Heart left ventricle (tissue), 16 donors: ENCODE measurements at places on chromosomes 6 and 20. TPM values are rescaled to one million over a fixed set of nuclear protein-coding genes. Genes with fewer than 3 reads are reported as not detected.
A peak's percentile ranks its signal among the peaks of the same experiment; 100 is the strongest.

Gene FERMT1
- total RNA-seq, result 2.2 TPM

DNA sequence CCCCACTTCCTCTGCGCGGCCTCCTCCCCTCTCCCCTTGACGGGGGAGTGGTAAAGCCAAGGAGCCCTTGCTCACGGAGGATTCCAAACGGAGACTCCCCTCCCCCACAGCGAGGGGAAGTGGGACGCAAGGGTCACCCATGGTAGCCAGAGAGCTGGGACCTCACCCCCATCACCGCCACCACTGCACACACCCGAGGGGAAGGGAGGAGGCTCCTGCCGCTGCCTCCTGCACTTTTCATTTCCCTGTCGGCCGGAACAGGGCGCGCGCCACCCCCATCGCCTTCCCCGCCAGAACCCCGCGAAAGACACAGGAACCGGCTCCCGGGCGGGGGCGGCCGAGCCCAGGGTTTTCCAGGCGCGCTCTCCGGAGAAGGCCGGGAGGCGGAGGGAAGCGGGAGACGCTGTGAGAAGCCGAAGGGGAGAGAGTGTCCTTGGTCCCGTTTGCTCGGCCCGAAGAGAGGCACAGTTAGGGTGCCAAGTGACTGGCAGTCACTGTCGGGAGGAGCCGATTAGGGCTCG is 789 bp downstream of the CCND3 start:
- peaks cover 55% of the 10 kb centered on the region for H3K4me1 ChIP-seq
- H3K36me3 ChIP-seq, result peaks cover 29% of the 10 kb centered on the region
- H3K4me3 ChIP-seq, result peak overlapping the region; percentile 79
- no peaks in the 10 kb centered on the region for H3K27me3 ChIP-seq

DNA sequence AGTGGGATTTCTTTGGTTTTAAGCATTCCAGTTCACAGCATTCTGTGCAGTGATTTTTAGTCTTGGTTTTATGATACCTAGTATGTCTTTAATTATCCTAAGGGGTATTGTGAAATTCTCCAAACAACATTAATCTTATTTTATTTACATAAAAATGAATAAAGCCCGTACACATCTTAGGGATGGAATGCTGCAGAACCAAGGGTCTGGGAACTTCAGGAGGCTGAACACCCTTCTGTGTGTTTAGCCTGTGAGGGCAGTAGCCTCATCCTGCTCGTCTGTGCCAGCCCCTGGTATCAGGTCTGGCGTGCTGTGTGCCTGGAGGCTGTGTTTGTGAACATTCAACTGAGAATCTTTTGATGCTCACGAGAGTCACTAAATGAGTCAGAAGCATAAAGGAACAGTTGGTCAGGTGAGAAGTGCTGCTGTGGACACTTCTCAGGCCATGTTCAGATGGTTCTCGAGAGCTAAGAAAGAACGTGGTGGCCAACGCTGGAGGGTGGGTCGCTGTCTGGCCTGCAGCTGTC is 25.2 kb upstream of the C20orf204 start:
- H3K4me3 ChIP-seq, result no peak overlapping the region
- no peaks in the 10 kb centered on the region for H3K4me1 ChIP-seq
- no peaks in the 10 kb centered on the region for H3K27me3 ChIP-seq

Gene BPIFB4
- not detected for total RNA-seq

- no peaks in the 10 kb centered on the region for H3K36me3 ChIP-seq
- peaks cover 4% of the 10 kb centered on the region for H3K27me3 ChIP-seq
- no peak overlapping the region for H3K27ac ChIP-seq
- H3K4me3 ChIP-seq, result no peak overlapping the region
- DNase-seq, result no peak
Observed at GRCh38 chr20:58755766-58756449, 63.3 kb downstream of the NPEPL1 start.

Gene SLC22A2
- total RNA-seq, result not detected

Gene IL17A
- total RNA-seq, result not detected

Gene SRMS
- not detected for total RNA-seq

- H3K27me3 ChIP-seq, result no peaks in the 10 kb centered on the region
- H3K36me3 ChIP-seq, result no peaks in the 10 kb centered on the region
- no peaks in the 10 kb centered on the region for H3K4me1 ChIP-seq
- H3K27ac ChIP-seq, result no peak overlapping the region
- H3K4me3 ChIP-seq, result no peak overlapping the region
Observed at GRCh38 chr6:115191989-115192388, 849.2 kb upstream of the HS3ST5 start.

Gene HCRTR2
- total RNA-seq, result not detected

Gene TAGAP
- total RNA-seq, result 0.73 TPM

DNA sequence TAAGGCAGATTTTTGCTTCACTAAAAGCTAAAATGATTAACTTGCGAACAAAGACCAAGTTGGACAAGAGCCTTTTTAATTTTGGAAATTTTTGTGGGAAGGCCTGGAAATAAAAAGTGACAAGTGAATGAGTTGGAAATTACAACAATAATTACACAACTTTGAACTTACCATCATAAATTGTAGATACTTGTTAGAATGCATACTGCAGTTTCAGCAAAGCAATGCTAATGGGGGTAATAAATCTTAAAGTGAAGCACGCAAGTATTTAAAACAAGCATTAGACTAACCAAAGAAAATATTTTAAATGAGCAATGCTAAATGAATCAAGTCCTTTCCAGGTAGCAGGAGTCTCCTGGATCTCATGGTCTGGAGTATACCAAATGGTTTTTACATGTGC is 83.2 kb upstream of the EYA4 start:
- no peak overlapping the region for H3K27ac ChIP-seq
- H3K4me3 ChIP-seq, result no peak overlapping the region
- no peaks in the 10 kb centered on the region for H3K36me3 ChIP-seq
- no peak for DNase-seq
- no peaks in the 10 kb centered on the region for H3K27me3 ChIP-seq

DNA sequence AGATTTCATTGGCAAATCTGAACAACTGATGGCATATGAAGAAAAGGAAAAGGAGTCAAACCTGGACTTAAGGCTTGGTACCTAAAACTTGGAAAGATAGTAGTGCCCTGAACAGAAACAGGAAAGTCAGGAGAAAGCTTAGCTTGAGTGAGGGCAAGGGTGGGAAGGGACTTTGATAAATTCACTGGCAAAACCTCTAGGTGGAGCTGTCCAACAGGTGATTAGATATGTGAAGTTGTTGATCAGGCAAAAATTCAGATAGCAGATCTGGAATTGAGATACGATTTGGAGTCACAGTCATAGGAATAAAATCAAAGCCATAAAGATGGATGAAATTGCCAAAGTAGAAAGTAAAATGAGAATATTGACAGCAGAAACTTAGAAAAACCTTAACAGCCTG is 16.1 kb upstream of the ZNF292 start:
- no peaks in the 10 kb centered on the region for H3K4me1 ChIP-seq
- no peak overlapping the region for H3K4me3 ChIP-seq
- DNase-seq, result no peak
- H3K27ac ChIP-seq, result no peak overlapping the region

- DNase-seq, result no peak
- no peak overlapping the region for H3K4me3 ChIP-seq
- H3K27me3 ChIP-seq, result no peaks in the 10 kb centered on the region
- H3K36me3 ChIP-seq, result no peaks in the 10 kb centered on the region
Observed at GRCh38 chr6:1110164-1110563, 201.7 kb upstream of the FOXQ1 start.

DNA sequence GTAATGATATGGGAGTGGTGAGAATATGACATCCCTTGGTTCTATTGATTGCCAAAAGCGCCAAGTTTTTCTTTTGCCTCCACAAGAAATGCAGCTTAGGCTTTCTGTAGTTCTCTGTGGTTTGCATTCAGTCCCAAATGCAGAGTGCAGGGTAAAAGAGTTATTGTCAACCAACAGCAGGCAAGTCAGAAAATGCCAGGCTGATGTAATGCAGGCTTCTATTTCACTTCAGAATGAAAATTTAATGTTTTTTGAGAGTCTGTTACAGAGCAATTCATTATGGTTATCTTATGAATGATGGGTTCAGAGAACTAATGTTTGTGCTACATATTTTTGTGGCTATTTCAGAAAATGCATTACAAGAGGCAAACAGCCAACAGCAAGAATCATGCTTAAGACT is 293.5 kb downstream of the CENPW start:
- H3K4me3 ChIP-seq, result no peak overlapping the region
- no peak for DNase-seq
- H3K36me3 ChIP-seq, result no peaks in the 10 kb centered on the region
- no peak overlapping the region for H3K27ac ChIP-seq
- no peaks in the 10 kb centered on the region for H3K27me3 ChIP-seq

Gene RAD21L1
- not detected for total RNA-seq

GRCh38 chr20:4043796-4044195 is 28.4 kb upstream of the RNF24 start:
- no peaks in the 10 kb centered on the region for H3K4me1 ChIP-seq
- H3K27ac ChIP-seq, result no peak overlapping the region
- DNase-seq, result no peak
- H3K27me3 ChIP-seq, result no peaks in the 10 kb centered on the region

DNA sequence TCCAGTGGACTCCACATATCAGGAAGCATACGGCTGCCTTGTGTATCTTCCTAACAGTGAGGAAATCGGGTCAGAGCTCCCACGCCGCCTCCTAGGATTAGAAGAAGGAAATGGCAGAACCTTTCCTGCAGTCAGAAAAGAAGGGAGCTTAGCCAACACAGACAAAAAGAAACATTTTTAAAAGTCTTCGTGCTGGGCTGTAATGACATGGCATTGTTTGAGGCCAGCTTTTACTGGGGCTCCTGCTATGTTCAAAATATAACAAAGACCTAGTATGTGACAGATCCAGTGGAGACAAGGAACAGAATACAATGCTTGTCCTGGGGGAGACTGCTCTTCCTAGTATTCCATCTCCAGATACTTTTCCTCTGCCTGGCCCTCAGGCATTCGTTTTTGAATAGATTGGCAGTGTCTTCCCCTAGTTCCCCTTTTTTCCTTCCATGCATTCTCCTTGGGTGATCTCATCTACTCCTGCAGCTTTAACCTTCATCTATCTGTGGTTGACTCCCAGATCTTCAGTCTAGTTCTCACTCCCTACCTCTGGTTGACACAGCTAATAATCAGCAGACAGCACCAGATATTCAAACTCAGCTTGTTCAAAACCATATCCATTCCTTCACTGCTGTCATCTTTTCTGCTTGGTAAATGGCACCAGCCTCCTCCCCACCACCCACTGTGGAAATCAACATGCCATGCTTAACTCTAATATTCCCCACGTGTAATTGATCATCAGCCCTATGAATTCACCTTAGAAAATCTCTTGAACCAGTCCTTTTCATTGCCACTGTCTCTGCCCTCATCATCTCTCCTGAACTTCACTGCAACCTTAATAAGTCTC is 94.5 kb upstream of the VSTM2L start:
- H3K27ac ChIP-seq, result no peak overlapping the region
- no peak overlapping the region for H3K4me3 ChIP-seq
- peaks cover 37% of the 10 kb centered on the region for H3K36me3 ChIP-seq
- H3K4me1 ChIP-seq, result peaks cover 7% of the 10 kb centered on the region

GRCh38 chr20:22339091-22339881 is 245.1 kb downstream of the FOXA2 start:
- H3K4me3 ChIP-seq, result no peak overlapping the region
- H3K4me1 ChIP-seq, result no peaks in the 10 kb centered on the region

GRCh38 chr20:51484831-51485230 is 57.7 kb downstream of the NFATC2 start:
- no peak for DNase-seq
- H3K4me3 ChIP-seq, result no peak overlapping the region
- no peaks in the 10 kb centered on the region for H3K4me1 ChIP-seq
- H3K36me3 ChIP-seq, result no peaks in the 10 kb centered on the region

DNA sequence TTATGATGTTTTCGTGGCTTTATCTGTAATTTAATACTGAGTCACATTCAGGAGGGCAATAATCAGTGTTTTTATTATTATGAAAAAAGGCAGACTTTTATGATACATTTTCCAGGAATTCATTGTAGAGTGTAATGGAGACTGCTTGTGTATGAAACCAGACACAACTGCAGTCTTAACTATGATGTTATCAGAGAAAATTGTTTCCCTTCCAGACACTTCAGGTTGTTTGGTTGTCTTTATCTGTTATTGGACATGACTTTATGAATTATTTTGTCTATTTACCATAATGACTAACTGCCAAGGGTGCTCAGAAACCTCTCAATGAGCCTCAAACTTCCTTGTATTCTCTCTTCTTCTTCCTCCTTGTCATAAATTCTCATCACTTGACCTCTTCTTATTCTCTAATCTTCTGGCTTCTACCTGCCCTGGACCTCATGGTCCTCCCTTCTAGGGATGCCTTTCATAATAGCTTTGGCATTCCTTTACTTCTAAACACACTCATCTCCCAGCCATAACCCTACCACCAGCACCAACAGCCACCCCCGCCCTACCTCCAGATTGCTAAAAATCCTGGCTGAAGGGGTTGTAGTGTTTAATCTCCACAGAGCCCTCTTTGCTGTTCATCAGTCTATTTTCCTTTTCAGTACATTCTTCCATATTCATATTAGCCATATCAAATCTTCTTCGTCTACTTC is 492.5 kb downstream of the CDKAL1 start:
- peaks cover 5% of the 10 kb centered on the region for H3K4me1 ChIP-seq
- H3K36me3 ChIP-seq, result no peaks in the 10 kb centered on the region
- no peak overlapping the region for H3K27ac ChIP-seq
- DNase-seq, result no peak
- no peaks in the 10 kb centered on the region for H3K27me3 ChIP-seq

GRCh38 chr6:168131464-168132415 is 52.7 kb upstream of the FRMD1 start:
- peaks cover 23% of the 10 kb centered on the region for H3K4me1 ChIP-seq
- no peaks in the 10 kb centered on the region for H3K36me3 ChIP-seq
- no peak overlapping the region for H3K27ac ChIP-seq
- no peak overlapping the region for H3K4me3 ChIP-seq
- no peaks in the 10 kb centered on the region for H3K27me3 ChIP-seq

DNA sequence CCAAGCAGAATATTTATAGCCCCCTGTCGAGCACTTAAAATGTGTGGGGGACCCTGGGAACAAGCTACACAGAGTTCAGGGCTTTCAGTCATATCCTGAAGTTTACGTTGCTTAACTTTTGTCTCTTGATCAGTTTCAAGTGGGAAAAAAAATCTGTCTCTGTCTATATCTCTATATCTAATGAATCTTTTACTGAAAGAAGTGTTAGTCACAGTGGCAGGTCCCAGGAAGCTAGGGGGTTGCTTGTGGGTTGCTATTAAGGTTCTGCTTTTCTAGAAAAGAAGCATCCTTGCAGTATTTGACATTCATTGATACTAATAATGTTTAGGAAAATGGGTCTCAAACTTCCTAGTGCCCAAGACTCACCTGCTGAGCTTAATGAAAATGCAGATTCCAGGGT is 76.7 kb upstream of the CLDN20 start:
- peaks cover 11% of the 10 kb centered on the region for H3K4me1 ChIP-seq
- H3K4me3 ChIP-seq, result no peak overlapping the region
- no peak for DNase-seq
- no peaks in the 10 kb centered on the region for H3K27me3 ChIP-seq
- H3K27ac ChIP-seq, result no peak overlapping the region

Gene COL9A1
- total RNA-seq, result 0.37 TPM

DNA sequence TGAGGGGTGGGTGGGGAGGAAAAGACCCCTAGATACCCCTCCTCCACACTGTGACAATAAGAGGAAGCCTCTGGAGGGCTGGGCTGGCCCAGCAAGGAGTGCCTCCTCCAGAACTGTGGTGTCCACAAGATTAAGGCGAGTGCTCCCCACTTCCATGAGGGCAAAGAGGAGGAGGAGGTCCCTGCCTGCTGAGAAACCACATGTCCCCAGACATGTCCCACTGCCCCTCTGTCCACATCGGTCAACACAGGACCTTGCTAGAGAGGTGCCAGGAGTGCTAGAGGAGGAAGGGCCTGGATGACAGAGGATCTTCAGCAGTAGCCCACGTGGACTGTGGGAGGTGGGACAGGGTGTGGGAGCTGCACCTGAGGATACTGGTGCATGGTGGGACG is 3.1 kb downstream of the RAET1G start:
- no peak overlapping the region for H3K27ac ChIP-seq
- H3K36me3 ChIP-seq, result no peaks in the 10 kb centered on the region
- DNase-seq, result no peak
- peaks cover 3% of the 10 kb centered on the region for H3K27me3 ChIP-seq
- H3K4me3 ChIP-seq, result no peak overlapping the region
